ENCODE measurements at places on chromosomes 16 and 17.
A peak's percentile ranks its signal among the peaks of the same experiment; 100 is the strongest.

- DNase-seq = no peak
These were observed 26.8 kb downstream of the BRIP1 start for GRCh38 chr17:61836266-61837174.

DNA sequence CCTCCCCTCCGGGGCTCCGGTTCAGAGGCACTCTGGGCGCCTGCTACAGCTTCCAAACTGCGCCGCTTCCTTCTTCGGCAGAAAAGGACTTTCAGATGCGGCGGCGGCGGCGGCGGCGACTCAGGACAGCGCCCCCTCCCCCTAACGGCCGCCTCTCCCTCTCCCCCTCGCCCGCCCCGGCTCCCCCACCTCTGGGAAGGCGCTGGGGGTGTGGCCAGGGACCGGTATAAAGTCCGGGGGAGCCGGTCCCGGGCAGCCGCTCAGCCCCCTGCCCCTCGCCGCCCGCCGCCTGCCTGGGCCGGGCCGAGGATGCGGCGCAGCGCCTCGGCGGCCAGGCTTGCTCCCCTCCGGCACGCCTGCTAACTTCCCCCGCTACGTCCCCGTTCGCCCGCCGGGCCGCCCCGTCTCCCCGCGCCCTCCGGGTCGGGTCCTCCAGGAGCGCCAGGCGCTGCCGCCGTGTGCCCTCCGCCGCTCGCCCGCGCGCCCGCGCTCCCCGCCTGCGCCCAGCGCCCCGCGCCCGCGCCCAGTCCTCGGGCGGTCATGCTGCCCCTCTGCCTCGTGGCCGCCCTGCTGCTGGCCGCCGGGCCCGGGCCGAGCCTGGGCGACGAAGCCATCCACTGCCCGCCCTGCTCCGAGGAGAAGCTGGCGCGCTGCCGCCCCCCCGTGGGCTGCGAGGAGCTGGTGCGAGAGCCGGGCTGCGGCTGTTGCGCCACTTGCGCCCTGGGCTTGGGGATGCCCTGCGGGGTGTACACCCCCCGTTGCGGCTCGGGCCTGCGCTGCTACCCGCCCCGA lies at the start of gene IGFBP4:
IGFBP4 (plus strand) TSS at position 255 of the 792 bp plus-strand sequence; CDS start at position 541, 286 bp downstream.
- DNase-seq = peak; percentile 56

GRCh38 chr16:4450931-4451519 lies 23.4 kb downstream of the NMRAL1 start:
- no peak for DNase-seq

- no peak for DNase-seq
These were observed 154.8 kb downstream of the SALL1 start for GRCh38 chr16:50996166-50996829.

DNA sequence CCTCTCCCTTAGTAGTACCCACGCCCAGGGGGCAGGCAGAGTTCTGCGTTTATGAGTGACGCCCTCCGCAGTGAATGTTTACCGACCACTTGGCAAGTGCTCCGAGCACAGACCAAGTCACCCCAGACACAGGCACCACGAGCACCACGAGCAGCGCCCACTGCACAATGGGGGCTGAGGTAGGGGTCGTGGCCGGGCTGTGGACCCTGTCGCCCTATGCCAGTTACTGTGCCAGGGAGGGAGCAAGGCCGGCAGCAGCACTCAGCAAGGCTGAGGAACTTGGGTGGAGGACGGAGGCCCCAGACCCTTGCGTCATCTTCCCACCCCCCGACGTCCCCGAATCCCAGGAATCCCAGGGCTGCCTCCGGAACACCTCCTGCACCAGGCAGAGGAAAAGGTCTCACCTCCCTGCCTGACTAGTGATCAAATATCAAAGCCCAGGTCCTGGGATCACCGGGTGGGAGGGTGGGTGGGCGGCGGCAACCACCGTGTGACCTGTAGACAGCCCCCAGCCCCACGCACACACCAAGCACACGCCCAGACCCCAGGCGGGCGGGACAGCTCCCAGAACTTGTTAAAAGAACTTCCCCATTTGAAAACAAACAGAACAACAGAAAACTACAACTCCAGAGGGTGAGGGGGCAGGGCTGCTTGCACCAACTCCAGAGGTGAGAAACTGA lies 5.4 kb downstream of the VASN start:
- no peak for DNase-seq

GRCh38 chr16:53080345-53081031 lies 25.7 kb downstream of the CHD9 start:
- no peak for DNase-seq

DNA sequence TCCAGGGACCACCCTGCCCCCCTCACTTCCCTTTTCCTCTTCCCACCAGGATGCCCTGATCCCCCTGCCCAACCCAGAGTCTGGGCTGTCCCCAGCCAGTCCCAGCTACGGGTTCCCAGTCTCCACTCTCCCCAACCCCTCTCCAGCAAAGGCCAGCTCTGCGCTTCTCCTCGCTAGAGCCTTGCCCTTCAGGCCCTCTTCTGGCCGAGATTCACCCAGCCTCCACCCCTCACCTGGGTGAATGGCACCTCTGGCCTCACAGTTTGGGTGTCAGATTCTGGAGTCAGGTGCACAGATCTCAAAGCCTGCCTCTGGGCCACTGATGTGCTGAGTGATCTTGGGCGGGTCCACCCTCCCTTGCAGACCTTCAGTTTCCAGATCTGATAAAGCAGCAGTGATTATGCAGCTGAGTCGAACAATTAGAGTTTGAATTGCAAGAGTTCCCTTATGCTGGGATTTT lies 185.6 kb upstream of the TNRC6C start:
- no peak for DNase-seq

DNA sequence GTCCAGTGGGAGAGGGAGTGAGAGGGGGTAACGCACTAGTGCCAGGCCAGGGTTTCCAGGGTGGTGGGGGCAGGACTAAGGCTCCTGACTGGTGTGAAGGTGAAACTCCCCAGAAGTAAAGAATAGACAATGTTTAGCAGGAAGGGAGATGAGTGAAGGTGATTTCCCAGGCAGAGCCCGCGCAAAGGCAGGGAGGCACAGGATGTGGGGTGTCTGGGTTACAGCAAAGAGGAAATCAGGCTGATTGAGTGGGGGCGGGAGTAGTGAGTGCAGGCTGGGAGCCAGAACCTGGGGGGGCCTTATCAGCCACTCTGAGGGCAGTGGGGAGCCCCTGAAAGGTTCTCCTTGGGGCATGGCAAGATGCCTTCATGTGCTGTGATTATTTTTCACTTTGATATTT lies 167.5 kb downstream of the UTP18 start:
- DNase-seq = peak; percentile 64

GRCh38 chr16:87463722-87464690 lies 28.8 kb downstream of the ZCCHC14 start:
- DNase-seq = no peak

DNA sequence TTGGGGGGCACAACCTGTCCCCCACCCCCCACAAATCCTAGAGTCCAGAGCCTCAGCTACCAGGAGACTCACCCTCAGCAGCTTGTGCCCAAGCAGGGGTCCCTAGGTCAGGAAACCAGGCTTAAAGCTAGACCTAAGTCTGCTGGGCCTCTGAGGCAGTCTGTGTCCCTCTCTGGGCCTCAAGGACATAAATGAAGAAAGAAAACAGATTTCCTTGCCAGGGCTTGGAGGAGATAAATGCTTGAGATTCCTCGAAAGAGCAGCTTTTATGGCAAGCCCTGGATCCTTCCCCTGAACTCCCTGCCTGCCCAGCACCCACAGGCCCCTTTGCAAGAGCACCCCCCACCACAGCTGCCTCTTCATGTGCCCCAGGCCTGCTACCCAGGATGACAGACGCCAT lies 3.3 kb downstream of the SRCIN1 start:
- no peak for DNase-seq

- no peak for DNase-seq
These were observed 1.0 kb upstream of the ANKRD40CL start for GRCh38 chr17:50768346-50768761.

Data from CD4-positive, alpha-beta memory T cell (primary cell).